Endodermal cell (in vitro differentiated cells): ENCODE measurements at places on chromosomes 6 and 20. TPM values are rescaled to one million over a fixed set of nuclear protein-coding genes. Genes with fewer than 3 reads are reported as not detected.

The CLIC5 gene
- not detected in 3 replicates for total RNA-seq

The DYNLT2 gene
- 1.4 and 1.5 TPM in 2 replicates for total RNA-seq

The ZNF184 gene
- 10.7 to 16.7 TPM (median 16.5 TPM) in 3 replicates for total RNA-seq

The PARD6B gene
- 31.1 to 43.1 TPM (median 36.7 TPM) in 3 replicates for total RNA-seq

The STMND1 gene
- total RNA-seq, result 0.18 TPM in 1 of 3 replicates, not detected in the others

The GJA10 gene
- total RNA-seq, result not detected in 3 replicates

The NKX2-4 gene
- total RNA-seq, result not detected in 2 replicates

The MAFB gene
- 1.5 to 3.7 TPM (median 1.9 TPM) in 3 replicates for total RNA-seq

- DNase-seq, result no peak
Observed at GRCh38 chr20:62918147-62918546, 8.2 kb downstream of the DIDO1 start.

GRCh38 chr6:40543776-40544175 lies 43.4 kb downstream of the LRFN2 start:
- DNase-seq, result no peak

DNA sequence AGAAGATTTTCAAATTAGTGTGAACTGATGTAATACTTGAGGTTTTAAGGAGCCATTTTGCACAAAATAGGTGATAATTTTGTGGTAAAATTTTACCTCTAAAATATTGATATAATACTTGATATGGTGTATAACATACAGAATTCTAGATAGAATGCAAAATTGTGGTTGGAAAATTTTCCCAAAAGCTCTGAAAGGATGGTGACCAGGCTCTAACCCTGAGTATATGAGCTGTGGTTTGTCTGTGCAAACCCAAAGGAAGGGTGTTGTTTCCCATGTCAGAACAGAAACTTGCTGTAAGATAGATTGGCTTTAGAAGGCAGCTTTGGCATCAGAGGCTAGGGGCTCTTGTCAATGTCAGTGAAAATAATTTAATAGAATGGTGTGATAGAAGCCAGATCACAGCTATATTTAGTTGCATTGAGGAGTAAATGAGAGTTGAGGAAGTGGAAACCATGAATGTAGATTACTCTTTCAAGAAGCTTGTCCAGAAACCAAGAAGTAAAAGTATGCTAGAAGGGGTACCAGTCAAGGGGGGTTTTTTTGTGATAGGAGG lies 257.7 kb downstream of the FARS2 start:
- DNase-seq, result no peak

- no peak for DNase-seq
Observed at GRCh38 chr6:37540390-37540789, 40.7 kb upstream of the CCDC167 start.

GRCh38 chr20:63576311-63576710 lies 2.3 kb upstream of the HELZ2 start:
- DNase-seq, result no peak

- DNase-seq, result no peak
Observed at GRCh38 chr20:19013907-19014306, 198.5 kb upstream of the SLC24A3 start.

GRCh38 chr6:95087394-95088097 lies 489.8 kb upstream of the MANEA start:
- DNase-seq, result no peak

- DNase-seq, result peak; percentile 89
Observed at GRCh38 chr20:13325033-13325432, 104.0 kb downstream of the ISM1 start.

DNA sequence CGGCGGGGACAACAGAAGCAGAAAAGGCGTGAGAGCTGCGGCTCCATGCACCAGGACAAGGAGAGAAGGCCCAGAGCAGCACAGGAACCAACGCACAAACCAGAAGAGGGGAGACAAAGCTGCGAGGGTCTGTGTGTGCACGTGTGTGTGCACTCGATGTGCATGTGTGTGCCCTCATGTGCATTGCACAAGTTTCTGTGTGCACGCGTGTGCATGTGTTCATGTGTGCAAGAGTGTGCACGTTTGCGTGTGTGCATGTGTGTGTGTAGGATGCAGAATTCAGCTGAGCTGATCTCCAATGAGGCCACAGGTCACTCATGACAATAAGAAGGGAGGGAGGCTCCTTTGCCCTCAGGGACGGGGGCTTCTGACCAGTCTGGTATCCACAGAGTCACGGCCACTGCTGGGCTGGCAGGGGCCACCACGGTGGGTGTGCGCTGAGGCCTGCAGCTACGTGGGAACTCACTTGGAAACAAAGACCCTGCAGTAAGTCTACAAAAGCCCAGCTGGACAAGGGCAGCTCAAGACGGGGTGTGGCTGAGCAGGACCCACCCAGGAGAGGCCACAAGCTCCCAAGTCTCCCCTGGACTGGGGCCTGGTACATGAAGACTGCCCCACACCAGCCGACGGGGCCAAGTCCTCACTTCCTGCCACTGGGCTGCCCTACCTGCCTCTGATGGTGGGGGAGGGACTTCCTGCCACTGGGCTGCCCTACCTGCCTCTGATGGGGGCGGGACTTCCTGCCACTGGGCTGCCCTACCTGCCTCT lies 48.1 kb upstream of the CHRNA4 start:
- DNase-seq, result peak; percentile 82

GRCh38 chr20:35947489-35947888 lies 6.8 kb downstream of the SCAND1 start:
- peak; percentile 81 for DNase-seq

DNA sequence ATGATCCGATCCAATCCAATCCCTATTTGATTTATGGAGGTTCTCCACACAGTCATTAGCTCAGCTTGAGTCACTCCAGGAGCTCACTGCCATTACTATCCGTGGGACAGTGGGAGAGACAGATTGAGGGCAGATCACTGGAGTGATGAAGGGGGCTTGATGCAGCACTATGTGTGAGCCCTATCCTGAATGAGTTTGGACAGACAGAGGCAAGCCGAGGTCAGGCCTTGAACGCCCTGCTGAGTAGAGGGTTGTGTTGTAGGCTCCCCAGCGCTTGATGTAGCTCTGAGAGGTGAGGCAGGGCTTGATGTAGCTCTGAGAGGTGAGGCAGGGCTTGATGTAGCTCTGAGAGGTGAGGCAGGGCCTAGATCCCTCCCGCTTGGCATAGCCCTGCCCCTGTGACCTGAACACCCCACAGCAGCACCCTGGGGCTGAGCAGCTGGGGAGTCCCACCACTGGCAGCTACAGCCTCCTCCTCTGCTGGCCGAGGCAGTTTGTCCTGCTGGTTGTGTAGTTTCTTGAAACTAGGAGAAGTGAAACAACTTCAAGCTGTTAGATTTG lies 58.7 kb downstream of the ZFAND3 start:
- DNase-seq, result no peak

- no peak for DNase-seq
Observed at GRCh38 chr6:16694781-16695578, 66.3 kb downstream of the ATXN1 start.

DNA sequence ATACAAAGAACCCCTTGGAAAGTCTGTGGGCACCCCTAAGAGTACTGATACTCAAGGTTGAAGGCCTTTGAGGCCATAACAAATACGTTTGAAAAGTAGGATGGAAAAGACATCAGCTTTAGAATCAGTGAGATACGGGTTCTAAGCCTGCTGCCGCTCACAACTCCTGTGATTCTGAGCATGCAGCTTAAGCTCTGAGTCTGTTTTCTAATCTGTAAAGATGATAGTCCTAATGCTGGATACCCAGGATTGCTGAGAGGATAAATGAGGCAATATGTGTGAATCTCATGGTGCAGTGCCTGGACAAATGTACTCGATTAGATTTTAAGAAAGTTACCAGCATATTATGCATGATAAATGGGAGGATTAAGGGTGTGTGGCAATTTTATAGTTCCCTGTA lies 321.0 kb upstream of the HSF2 start:
- no peak for DNase-seq

- no peak for DNase-seq
Observed at GRCh38 chr6:131982740-131983259, 31.6 kb upstream of the CCN2 start.

GRCh38 chr6:133740816-133741215 lies 148.1 kb upstream of the TCF21 start:
- DNase-seq, result no peak

DNA sequence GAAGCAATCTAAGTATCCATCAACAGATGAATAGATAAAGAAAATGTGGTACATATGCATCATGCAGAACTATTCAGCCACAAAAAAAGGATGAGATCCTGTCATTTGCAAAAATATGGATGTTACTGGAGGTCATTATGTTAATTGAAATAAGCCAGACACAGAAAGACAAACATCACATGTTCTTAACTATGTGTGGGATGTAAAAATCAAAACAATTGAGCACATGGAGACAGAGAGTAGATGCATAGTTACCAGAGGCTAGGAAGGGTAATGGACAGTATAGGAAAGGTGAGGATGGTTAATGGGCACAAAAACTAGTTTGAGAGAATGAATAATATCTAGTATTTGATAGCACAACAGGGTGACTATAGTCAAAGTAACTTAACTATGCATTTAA lies 26.3 kb downstream of the GGTLC1 start:
- no peak for DNase-seq

DNA sequence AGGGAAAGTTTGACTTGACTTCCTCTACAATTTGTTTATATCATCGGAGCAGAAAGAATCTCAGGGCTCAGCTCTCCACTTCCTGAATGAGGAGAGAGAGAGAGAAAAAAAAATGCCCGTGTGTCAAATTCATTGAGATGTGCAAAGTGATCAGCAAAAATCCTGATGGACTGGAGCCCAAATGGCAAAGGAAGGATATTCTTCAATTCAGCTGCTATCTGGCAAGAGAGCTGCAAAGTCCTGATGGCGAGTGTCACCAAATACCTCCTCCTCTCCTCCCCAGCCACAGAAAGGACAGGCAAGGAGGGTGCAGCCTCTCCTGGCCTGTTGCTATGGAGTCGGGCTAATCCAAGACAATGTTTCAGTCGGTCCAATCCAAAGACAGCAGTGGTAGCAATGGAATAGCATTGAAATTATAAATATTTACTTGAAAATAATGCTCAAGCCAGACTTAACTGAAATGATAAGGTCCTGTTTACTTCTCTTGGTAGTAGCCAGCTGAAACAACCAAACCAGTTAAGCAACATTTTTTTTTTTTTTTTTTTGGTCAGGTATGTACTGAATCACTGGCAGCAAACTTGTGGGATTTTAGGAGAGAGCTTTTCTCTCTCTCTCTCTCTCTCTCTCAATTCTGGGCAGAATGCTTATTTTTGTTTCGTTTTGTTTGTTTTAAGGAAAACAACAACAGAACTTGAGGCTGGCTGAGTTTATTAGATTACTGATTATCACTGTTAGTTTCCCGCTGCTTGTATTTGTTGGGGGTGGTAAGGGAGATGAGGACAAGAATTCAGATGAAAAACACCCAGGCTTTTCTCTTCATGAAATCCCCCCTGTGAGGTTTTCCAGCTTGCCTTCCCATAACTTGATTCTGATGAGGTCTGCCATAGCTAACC lies 204.2 kb downstream of the BCAS1 start:
- DNase-seq, result peak; percentile 82

DNA sequence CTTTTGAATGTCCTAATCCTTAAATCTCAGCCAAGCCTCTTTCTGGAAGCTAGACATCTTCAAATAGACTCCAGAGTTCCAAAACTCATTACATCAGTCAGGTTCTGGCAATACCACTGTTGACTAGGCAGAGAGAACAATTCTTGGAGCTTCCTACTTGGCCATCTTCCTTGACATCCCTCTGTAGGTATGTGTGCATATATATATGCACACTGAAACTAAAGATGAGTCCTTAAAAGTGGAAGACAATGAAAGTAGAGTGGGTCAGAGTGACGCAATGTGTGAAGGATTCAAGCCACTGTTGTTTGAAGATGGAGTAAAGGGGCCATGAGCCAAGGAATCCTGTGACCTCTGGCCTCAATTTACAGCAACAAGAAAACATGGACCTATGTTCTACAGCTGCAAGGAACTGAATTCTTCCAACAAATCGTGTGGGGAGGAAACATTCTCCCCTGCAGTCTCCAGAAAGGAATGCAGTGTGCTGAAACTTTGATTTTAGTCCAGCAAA lies 18.7 kb upstream of the DUSP22 start:
- no peak for DNase-seq

GRCh38 chr6:79334674-79335073 lies 100.2 kb upstream of the HMGN3 start:
- no peak for DNase-seq

DNA sequence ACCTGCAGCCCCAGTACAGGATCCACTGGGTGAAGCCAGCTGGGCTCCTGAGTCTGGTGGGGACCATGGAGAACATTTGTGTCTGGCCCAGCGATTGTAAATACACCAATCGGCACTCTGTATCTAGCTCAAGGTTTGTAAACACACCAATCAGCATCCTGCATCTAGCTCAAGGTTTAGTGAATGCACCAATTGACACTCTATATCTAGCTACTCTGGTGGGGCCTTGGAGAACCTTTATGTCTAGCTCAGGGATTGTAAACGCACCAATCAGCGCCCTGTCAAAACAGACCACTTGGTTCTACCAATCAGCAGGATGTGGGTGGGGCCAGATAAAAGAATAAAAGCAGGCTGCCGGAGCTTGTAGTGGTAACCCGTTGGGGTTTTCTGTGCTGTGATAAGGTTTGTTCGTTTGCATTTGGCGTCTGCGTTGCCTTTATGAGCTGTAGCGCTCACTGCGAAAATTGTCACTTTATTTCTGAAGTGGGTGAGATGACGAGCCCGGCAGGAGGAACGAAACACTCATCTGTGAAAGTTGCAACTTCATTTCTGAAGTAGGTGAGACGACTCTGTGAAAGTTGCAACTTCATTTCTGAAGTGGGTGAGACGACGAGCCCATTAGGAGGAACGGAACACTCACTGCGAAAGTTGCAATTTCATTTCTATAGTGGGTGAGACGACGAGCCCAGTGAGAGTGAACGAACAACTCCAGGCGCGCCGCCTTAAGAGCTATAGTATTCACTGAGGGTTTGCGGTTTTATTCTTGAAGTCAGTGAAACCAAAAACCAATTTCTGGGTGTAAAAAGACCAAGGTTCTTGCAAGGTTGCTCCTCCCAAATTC lies 31.1 kb downstream of the SERPINB6 start:
- peak; percentile 52 for DNase-seq
